GM03348 (cell line): ENCODE measurements at places on chromosomes 2 and 18.

DNA sequence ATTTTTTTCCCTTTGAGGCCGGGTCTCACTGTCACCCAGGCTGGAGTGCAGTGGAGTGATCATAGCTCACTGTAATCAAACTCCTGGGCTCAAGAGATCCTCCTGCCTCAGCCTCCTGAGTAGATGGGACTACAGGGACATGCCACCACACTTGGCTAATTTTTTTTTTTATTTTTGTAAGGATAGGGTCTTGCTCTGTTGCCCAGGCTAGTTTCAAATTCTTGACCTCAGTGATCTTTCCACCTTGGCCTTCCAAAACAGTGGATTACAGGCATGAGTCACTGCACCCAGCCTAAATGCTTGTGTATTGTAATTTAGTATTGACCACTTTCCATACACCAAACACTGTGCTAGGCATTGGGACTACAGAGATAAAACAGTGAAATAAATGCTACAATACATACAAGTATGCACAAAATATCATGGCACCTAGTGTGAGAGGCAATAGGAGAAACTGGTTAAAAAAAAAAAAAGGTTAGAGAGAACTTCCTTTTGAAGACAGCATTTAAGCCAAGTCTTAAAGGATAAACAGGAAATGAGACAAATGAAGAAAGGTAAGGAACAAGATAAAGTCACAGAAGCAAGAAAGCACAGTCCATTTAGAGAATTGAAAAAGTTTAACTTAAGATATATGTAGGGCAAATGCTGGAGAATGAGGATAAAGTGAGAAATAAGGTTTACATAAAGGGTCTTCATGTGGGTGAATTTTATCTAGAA, 113.4 kb downstream of the GORASP2 start:
- no peak for DNase-seq

DNA sequence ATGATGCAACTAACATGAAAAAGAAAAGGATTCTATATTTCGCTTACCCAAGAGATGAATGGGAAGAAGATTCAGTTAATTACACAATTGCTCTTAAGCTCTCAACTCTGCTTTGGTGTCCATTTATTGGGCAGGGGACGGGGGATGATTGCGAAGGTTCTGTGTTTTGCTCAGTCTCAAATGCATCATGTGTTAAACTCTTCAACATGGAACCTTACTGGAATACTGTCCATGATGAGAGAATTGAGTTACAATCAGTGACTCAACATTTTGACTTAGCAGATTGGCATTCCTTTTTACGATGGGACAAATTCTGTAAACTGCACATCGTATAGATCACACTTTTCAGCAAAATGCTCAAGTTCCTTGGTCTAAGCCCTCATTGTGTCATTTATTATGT, 135.6 kb downstream of the RBMS1 start:
- no peak for DNase-seq

DNA sequence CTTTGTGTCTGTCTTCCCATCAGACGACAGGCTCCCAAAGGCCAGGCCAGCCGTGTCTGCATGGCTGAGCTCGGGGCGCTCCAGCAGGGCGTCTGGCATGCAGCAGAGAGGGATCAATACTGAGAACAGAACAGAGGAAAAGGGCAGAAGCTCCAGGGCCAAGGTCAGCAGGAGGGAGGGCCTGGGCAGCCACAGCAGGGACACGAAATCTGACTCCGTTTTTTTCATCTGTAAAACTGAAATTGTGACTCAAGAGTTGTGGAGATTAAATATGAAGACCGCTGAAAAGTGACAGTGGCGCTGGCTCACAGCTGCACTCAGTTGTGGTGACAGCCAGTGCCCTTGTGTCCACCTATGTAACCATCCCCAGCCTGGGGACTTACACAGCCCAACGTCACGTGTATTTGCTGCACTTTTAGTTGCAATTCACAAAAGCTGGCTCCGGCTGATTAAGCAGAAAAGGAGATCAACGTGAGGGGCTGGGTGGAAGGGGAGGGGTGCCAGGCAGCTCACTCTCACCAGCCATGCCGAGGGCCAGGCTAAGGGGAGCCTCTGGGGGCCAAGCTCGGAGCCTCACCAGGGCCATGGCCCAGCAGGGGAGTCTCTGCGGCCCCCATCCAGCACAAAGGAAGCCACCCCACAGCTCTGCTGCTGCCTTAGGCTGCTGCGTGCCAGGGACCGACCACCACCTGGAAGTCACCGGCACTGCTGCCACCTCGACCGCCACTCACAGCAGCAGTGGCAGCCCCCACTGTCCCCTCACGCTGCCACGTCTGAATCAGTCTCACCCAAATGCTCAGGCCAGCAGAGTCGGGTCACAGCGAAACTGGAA, 74.7 kb downstream of the EIPR1 start:
- DNase-seq = no peak

DNA sequence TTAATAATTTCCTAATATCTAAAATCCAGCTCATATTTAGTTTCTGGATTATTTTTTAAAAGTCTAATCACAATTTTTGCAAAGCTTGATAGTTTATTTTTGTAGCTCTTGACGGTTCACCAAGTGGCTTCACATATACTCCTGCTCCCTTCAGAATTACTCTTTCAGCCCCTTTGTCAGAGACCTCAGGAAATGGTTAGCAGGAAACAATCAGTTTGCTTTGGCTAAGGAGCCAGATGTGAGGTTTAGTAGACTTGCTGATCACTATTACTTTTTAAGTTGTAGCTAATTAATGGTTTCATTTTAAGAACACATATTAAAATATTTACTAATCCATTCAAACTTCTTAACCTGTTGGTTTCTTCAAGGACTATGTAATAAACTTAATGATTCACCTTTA, 2.3 kb downstream of the RBBP8 start:
- DNase-seq = no peak

- DNase-seq = no peak
Observed at GRCh38 chr2:216770717-216771116, 75.4 kb upstream of the IGFBP5 start.

- peak; percentile 76 for DNase-seq
Observed at GRCh38 chr18:499776-500631, 497 bp downstream of the COLEC12 start.

- DNase-seq = no peak
Observed at GRCh38 chr18:80198994-80199748, 48.1 kb downstream of the PARD6G start.

DNA sequence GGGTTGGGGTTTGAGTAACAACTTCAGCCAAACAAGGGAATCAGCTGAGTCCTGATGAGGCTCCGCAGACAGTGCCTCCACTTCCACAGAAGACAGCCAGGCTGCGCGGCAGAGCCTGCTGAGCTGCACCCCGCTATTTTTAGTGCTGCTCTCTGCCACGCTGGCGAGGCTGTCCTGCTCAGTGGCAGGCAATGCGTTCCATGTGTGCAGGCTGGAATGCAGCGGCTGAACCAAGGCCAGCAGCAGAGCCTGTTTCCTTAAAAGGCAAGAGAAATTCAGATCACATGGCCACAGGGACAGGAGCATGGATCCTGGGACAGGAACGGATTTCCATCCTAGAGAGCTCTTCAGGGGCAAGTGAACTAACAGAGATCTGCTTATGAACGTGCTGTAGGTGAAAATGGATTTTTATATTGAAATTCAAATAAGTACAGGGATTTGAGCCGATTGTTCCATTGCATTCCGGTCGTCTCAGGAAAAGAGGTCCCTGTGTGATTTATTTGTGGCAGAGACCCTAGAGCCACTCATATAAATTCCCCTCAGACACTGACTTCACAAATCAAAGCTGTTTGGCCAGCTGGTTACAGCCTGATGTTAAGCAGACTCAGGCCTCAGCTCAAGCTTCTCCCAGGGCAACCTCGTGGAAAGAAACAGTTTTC, 98.7 kb downstream of the COL6A3 start:
- peak; percentile 91 for DNase-seq

- DNase-seq = no peak
Observed at GRCh38 chr2:166568409-166568808, 74.4 kb upstream of the SCN7A start.

GRCh38 chr2:176124947-176125771, 2.6 kb downstream of the HOXD9 start:
- DNase-seq = no peak

GRCh38 chr2:129879614-129880180, 99.8 kb upstream of the RAB6C start:
- no peak for DNase-seq

- no peak for DNase-seq
Observed at GRCh38 chr2:165571477-165571876, 102.0 kb downstream of the CSRNP3 start.

GRCh38 chr2:16005816-16006536, 65.6 kb downstream of the MYCN start:
- DNase-seq = no peak

- DNase-seq = no peak
Observed at GRCh38 chr18:44818668-44819403, 138.1 kb downstream of the SETBP1 start.

GRCh38 chr18:61929881-61930640, 37.3 kb upstream of the RNF152 start:
- no peak for DNase-seq

- no peak for DNase-seq
Observed at GRCh38 chr2:46353509-46353908, 56.3 kb downstream of the EPAS1 start.

GRCh38 chr2:216690853-216691741, 4.3 kb downstream of the IGFBP5 start:
- DNase-seq = peak; percentile 84

DNA sequence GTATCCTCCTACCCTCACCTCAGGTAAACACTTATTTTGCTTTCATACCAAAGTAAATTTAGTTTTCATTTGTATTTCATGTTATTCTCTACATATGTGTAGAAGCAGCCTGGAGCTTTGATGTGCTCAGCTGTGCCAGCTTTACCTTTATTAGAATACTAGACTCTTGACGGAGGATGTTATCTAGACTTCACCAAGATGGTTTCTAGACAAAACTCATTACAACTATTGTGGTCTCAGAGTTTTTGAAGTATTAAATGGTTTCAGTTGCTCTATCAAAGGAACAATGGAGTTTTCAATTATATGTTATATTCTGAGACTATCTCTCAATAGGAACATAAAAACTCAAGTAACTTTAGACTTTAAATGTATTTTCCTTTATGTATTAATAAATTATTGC, 5.0 kb upstream of the IL18RAP start:
- no peak for DNase-seq

DNA sequence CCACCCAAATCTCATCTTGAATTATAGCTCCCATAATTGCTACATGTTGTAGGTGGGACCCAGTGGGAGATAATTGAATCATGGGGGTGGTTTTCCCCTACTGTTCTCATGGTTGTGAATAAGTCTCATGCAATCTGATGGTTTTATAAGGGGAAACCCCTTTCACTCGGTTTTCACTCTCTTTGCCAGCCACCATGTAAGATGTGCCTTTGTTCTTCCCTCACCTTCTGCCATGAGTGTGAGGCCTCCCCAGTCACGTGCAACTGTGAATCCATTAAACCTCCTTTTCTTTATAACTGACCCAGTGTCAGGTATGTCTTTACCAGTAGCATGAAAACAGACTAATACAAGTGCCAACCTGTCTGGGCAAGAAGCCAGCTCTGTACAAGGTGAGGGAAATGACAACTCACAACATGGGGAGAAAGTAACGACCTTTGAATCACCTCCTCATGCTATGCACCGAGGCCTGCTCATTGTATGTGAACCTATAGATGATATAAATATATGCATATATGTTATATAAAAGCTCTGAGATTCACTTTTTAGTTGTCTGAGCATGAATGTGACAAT, 162.2 kb downstream of the ALPK2 start:
- DNase-seq = no peak
